ENCODE measurements at places on chromosomes 11 and 22.
A peak's percentile ranks its signal among the peaks of the same experiment; 100 is the strongest.

GRCh38 chr11:66951135-66951534 lies 7.0 kb downstream of the PC start:
- DNase-seq, result no peak

GRCh38 chr11:3037040-3037944 lies 19.9 kb downstream of the CARS1 start:
- DNase-seq, result peak; percentile 73

DNA sequence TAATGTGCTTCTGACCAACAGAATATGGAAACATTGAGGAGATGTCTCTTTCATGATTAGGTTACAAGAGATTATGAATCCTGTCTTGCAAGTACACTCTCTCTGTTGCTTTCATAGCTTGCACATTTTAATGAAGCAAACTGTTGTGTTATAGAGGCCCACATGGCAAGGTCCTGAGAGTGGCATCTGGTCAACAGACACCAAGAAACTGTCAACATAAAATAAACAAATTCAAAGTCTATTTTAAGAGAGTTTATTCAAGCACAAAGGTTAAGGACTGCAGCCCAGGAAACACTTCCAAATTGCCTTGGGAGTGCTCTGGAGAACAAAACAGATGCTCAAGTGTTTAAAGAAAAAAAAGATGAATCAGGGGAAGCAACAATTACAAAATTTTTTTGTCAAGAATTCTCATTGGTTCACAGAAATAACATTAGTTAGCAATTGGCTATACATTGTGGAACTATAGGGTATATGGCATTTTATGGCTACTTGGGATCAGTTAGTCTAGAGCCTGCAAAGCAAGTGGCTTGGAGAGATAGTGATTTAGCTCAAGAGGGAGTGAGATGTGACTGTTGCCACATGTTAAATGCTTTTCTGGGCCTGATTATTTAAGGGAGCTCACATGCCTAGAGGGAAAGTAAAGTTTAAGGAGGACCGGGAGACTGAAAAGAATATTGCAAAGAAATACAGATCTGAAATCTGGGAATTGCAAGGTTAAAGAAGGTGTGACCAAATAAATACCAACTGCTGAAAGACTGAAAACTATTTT lies 54.6 kb downstream of the CTSC start:
- no peak for DNase-seq

DNA sequence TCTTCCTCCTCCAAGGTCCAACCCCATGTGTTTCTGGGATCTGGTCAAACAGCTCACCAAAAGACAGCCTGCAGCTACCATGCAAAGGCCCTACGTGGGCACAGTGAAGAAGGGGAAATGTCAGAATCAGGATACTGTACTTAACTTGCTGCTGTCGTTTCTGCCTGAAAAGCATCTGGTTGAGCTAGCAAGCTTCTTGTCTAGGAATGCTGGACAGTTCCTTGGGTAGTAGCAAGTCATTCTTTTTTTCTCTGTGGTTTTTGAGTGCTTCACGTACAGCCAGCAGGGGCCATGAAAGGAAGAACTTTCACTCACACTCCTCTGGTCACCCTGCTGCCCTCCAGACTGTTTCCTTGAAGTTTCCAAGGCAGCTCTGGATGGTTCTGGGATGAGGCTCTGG lies 24.7 kb downstream of the RCOR2 start:
- no peak for DNase-seq

GRCh38 chr11:90556606-90557005 lies 333.8 kb upstream of the CHORDC1 start:
- DNase-seq, result no peak

DNA sequence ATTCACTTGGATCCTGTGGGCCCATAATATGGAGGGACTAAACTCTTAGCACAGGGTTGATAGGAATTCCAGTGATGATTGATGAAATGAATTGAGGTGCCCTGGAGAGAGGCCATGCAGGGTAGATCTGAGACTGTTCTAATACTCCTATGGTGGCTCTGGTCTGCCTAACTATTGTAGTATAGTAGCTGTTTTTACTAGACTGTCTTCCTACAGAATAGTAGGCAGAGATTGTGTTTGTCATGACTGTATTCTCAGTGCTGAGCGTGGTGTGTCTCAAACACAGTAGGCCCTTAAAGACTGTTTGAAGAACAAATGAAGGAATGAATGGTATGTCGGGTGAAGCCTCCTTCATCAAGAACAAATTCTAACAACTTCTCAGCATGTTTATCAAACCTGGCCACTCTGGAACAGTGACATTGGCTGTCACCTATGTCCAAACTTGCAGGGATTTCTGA lies 107.0 kb upstream of the SESN3 start:
- DNase-seq, result no peak

DNA sequence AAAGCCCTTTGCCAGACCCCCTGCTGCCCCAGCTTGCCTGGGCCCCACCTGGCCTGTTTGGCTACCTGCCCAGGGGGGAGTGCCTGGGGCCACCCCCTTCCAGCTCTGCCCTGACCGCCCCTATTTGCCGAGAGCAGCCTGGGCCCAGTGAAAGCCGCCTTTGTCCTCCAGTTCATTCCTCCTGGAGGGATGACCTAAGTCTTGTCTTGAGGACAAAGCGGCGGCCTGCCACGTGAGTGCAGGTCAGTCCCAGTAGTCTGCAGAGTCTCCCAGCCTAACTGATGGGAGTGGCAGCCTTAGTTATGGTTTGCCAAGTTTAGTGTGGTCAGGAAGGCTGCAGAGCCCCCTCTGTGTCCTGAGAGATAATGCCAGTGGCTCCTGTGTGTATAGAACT lies 115.9 kb upstream of the CRYBB3 start:
- DNase-seq, result no peak

DNA sequence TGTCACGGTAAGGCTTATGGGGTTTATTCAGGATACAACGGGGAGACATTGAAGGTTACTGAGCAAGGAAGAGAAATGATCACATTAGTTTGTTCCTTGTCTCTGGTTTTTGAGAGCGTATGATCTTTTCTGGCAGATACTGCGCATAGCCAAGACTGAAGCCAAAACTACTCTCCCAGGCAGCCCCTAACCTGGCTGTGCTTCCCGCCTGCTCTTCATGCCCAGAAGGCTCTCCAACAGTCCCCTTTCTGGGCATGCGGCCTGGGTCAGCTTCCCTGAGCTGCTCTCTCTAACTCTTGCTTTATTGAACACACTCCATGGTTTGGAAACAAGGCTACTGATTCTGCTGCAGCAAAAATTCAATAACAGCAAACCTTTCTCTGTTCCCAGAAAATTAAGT lies 306.6 kb downstream of the BUD13 start:
- no peak for DNase-seq

DNA sequence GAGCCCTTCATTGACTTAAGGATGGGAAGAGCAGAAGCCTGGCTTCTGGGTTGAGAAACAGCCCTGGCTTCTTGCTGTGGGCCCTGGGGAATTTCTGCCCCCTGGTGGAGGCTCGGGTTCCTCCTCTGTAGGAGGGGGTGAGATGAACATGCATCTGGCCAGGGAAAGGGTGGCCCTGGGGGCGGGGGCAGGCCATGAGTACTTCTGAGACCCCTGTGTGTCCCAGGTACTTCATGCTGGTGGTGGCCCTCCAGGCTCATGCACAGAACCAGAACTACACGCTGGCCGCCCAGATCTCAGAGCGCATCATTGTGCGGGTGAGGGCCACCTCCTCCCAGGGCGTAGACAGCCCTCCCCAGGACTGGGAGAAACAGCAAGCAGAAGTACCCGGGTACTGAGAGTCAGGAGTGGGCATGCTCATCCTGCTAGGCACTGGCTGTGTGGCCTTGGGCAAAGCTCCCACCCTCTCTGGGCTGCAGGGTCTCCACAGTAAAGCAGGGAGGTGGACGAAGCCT lies 15.8 kb downstream of the TMEM258 start:
- DNase-seq, result peak; percentile 64

DNA sequence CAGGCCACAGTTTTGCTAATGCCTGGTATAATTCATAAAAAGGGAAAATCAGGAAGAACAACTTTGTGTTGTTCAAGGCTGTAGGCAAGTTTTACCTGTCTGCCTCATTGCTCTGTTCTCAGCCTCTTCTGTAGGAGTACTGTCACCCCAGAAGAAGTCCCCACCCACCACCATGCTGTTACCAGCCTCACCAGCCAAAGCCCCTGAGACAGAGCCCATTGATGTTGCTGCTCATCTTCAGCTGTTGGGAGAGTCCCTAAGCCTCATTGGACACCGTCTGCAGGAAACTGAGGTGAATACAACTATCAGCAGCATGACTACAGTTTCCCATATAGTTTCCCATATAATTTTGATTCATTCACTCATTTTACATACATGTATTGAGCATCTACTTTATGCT lies 11.6 kb upstream of the TOM1 start:
- no peak for DNase-seq

- DNase-seq, result no peak
These were observed 5.2 kb downstream of the CRTAM start for GRCh38 chr11:122843281-122844141.

GRCh38 chr11:128148208-128148607 lies 439.1 kb downstream of the ETS1 start:
- DNase-seq, result no peak

GRCh38 chr22:21571679-21572078 lies 4.2 kb downstream of the UBE2L3 start:
- DNase-seq, result no peak

GRCh38 chr11:37088573-37088910 lies 490.5 kb upstream of the RAG2 start:
- DNase-seq, result no peak

Data from EL (cell line).